ENCODE measurements at places on chromosomes 6 and 20.

GRCh38 chr6:21352131-21352530, 241.4 kb upstream of the SOX4 start:
- DNase-seq = no peak

GRCh38 chr6:64376394-64376793, 740.8 kb downstream of the PHF3 start:
- no peak for DNase-seq

GRCh38 chr6:81981812-81982211, 229.3 kb upstream of the TENT5A start:
- no peak for DNase-seq

DNA sequence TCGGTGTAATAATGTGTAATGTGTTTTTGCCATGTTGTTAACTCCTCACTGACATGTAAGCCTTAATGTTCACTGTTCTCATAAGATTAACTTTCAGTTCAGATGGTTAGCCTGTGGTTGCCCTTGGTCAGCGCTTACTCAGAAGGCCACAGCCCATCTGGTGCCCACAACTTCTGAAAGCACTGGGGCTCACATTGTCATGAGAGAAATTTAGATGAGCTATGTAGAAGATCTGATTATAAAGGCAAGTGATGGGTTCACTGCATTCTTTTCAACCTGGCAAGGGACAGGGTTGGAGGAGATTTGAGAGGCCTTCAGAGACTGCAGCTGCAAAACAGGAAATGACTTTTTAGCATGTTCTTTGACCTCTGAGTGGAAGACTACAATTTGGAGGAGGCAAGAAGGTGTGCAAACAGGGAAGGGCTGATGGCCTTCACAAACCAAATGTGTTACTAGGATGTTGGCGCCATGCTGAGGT, 242.3 kb upstream of the SUPT3H start:
- no peak for DNase-seq

DNA sequence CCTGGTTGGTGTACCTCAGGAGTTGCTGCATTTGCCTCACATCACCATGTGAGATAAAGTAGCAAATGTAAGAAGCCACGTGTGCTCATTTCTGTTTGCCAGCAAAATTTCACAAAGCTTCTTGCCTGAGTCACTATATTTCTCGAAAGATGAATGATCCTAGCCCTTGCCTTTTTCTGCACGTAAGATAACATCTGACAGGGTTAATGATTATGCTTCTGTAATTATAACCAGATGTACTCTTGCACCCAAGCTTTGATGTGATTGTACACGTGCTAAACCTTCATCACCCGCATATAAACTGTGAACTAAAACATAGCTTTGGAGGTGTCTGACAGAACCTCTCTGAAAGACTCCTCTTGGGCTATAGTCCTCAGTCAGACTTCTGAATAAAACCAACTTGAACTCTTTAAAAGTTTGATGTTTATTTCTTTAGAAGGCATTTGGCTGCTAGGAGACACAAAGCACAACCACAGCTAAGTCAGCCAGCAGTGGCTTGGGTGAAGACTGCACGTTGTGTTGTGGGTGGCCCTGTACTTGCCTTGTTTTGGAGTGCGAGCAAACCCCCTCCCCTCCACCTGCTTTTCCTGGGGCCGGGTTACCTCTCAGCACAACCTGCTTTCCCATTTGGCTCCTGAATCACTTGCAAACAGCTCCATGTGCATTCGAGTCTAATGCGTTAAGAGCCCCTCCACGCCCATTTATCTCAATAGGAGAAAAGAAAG, 19.3 kb downstream of the PROKR2 start:
- no peak for DNase-seq

Data from right cardiac atrium (tissue), 5 donors.